ENCODE measurements at places on chromosomes 3 and 15. TPM values are rescaled to one million over a fixed set of nuclear protein-coding genes. Genes with fewer than 3 reads are reported as not detected.

Gene IMPG2
- not detected for total RNA-seq

Gene POPDC2
- 1.3 TPM for total RNA-seq

Gene CCNB2
- total RNA-seq = 155 TPM

Gene GFM1
- 53.7 TPM for total RNA-seq

Gene GOLGB1
- 32.1 TPM for total RNA-seq

Gene FBN1
- 0.68 TPM for total RNA-seq

DNA sequence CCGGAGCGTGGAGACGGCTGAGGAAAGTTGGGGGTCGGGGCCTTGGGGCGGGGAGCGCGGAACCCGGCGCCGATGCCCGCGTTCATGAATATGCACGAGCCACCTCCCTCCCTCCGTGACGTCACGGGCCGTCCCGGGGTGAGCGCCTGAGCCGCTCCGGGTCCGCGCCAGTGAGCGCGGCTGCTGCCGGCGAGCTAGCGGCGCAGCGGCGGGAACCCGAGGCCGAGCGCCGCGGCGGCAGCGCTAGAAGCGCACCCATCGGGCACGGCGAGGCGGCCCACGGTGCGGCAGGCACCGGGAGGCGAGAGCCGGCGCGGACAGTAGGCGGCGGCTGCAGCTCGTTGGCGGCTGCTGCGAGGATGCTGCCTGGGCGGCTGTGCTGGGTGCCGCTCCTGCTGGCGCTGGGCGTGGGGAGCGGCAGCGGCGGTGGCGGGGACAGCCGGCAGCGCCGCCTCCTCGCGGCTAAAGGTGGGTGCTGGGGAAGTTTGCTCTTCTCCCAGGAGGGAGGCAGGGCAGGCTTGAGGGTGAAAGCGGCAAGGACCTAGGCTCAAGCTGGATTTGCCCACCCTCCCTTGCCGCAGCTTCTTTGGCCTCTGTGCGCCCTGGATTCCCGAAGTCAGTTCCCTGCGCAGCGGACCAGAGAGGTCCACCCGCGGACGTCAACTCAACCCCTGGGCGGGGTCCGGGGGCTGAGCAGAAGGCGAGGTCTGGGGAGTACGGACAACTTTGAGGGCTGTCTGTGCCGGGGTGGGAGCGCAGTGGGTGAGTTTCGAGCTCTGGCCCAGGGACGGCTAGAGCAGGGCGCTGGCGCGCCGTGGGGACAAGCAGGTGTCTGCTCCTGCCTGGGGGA is at the start of gene CLSTN2:
TSS of gene CLSTN2 (plus strand) at position 170 of the 850 bp plus-strand sequence.
- DNase-seq = no peak

GRCh38 chr3:184218814-184219213 is 10.6 kb upstream of the VWA5B2 start:
- DNase-seq = no peak

- no peak for DNase-seq
These were observed 26.3 kb upstream of the TIPARP start for GRCh38 chr3:156648086-156648485.

DNA sequence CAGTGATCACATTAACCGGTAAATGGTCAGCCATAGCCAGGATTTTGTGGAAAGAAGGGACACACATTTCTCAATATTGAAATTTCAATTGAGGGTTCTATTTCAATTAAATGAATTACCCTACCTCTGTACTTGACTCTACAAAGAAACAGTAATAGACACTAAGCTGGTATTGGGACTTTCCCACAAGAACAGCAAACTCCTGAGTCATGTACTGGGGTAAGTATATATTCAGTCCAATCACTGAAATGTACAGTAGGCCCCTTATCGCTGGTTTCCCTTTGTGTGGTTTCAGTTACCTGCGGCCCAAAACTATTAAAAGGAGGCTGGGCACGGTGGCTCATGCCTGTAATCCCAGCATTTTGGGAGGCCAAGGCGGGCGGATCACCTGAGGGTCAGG is 17.6 kb downstream of the ASB14 start:
- no peak for DNase-seq

- DNase-seq = no peak
These were observed 941 bp downstream of the CBLB start for GRCh38 chr3:105867712-105868430.

GRCh38 chr3:195809291-195809785 is 2.4 kb downstream of the MUC4 start:
- DNase-seq = no peak

DNA sequence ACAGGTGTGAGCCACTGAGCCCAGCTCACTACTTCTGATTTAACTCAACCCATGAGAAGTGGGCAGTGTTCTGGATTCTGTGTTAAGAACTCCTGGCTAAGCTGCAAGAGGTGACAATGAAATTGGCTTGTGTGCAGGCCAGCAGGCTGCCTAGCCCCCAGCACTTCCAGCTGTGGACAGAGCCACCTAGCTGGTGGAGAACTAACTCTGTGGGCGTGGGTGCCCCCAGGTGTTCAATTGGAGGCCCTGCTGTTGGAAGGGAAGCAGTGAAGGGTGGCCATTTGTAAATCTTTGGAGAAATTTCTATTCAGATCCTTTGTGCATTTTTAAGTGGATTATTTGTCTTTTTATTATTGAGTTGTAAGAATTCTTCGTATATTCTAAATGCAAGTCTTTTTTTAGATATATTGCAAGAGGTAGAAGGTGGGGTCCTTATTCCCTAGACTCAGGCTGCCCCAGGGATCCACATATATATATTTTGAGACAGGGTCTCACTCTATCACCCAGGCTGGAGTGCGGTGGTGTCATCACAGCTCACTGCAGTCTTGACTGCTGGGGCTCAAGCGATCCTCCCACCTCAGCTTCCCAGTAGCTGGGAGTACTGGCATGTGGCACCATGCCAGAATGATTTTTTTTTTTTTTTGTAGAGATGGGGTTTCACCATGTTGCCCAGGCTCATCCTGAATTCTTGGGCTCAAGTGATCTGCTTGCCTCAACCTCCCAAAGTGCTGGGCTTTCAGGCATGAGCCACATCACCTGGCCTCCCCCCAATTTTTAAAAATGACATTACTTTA is 7.2 kb upstream of the SCAMP5 start:
- DNase-seq = peak; percentile 66

Measured in OCI-LY7 (cell line).